Stromal cell of bone marrow (primary cell): ENCODE measurements at places on chromosomes 1 and 21.

DNA sequence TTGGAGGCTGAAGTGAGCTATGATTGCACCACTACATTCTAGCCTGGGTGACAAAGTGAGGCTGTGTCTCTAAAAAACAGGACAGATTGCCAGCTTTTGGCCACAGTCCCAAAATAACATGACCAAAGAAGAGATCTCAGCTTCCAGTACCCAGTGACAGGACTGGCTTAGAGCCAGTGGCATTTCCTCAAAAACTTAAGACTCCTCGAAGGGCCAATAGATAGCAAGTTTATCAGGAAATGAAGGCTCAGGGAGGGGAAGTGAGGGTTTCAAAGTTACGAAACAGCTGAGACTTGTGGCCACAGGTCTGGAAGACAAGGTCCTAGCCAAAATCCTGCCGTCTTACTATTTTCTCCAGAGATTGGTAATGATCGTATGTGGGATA lies 6.3 kb upstream of the TMEM39B start:
- peak; percentile 72 for DNase-seq

DNA sequence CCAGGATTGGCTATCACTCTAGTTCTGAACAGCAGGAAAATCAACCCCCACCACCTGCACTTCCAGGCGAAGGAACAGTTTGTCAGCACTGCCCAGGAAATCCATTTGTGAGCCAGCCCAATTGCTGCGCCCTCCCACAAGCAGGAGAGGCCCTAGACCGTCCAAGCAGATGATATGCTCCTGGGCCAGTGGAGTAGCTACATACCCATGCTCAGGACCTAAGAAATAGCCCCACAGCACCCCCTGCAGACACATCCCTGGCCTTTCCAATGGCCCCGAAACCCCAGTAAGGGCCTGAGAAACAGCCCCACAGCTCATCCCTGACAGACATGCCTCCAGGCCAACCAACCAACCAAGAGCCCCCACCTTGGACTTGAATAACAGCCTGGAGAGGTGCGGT lies 111.5 kb upstream of the ZC3H11B start:
- no peak for DNase-seq

GRCh38 chr1:220787069-220787619 lies 431 bp downstream of the MTARC1 start:
- no peak for DNase-seq

DNA sequence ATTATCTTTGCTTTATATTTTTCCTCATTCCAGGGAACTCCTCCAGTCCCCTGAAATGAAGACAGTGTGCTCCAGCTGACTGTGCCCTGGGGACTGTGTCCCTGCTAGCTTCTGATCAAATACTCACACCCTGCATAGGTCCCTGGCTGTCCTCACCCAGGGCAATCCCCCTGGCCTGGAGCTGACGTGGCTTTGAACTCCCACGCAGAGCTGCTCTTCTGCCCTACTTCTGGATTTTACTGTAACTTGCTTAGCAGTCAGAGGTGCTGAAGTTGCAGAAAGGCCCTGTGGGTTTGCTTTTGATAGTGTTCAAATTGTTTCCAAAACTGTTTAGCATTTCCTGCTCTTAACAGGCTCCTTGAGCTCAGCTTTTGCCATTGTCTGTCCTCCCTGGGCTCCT lies 186.5 kb downstream of the FASLG start:
- peak; percentile 5 for DNase-seq

DNA sequence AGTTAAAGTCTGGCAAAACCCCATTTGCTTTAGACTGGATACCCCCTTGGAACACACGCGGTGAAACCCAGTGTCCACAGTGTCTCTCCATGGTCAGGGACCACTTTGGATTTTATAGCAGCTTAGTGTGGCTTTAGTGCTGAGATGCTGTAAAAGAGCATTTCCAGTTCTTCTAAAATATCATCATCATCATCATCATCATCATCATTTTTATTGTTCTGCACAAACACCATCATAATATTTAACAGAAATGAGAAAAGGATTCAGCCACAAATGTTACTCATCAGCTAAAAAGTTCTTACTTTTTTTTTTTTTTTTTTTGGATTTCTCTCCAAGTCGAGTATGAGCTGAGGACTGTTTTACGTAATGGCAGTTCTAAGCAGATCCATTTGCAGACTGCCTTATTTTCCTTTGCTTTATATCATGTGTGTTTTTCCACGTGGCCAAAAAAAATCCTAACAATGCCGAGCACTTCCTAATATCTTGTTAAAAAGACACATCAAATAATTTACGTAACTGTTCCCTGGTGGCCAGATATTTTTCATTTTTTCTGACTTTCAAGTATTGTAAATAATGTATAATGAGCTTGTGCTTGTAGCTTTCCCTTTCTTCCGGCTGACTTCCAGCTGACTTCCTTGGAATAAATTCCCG lies 62.8 kb downstream of the EVA1C start:
- DNase-seq: no peak

GRCh38 chr1:31877544-31877943 lies 60.6 kb downstream of the PTP4A2 start:
- DNase-seq: no peak

DNA sequence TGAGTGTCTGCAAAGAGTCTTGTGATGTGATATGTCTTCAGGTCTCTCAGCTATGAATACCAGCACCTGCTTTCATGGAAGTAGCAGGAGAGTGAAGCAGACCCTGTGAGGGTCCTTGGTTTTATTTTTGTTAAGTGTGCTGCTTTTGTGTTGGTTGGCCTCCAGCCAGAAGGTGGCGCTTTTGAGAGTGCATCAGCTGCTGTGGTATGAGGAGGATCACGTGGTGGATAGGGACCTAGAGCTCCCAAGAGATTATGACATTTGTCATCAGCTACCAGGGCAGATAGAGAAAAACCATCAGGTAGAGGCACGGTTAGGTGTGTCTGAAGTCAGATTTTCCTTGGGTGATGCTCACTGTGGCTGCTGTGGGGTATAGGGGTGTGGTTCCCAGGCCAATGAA lies 1232.1 kb downstream of the MRPL39 start:
- no peak for DNase-seq

DNA sequence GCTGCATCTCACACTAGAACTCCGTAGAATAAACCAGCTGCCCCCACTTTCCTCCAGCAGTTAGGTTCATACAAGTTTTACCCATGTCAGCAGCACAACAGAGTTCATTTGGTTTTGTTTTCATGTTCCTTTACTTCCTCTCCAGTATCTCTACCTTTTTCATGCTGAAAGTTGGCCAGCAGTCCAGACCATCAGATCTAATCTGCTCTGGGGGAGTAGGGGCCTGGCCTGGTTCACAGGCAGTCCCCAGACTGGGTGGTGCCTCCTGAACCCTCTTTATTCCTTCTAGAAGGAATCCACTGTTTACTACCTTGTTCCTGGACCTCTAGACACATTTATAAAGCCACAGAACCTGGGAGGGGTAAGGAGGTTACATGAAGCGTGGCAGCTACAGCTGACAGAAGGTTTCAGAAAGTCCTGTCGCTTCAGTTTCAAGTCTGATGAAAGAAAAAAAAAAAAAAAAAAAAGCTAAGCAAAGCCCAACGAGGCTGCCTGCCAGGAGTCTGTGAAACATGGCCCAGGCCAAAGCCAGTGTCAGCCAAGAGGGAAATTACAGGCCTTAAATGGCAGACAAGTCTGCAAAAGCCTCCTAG lies 184.6 kb upstream of the JUN start:
- peak; percentile 72 for DNase-seq

DNA sequence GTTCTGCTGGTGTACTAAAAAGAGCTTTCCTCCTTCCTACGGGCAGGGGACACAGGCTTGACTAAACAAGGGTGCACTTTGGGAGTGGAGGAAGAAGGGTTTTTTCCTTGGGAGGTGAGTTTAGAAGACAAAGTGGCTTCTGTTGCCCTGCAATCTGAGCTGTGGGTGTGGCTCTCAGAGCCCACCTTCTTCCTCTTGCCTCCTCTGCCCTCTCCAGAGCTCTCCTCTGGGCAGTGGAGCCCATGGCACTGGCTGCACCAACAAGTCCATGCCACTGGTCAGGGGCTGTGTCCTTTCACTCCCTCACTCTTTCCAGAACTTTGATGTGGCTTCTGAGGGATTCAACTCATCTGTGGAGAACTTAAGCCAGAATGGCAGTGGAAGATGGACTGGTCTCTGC lies 25.6 kb upstream of the PSMB2 start:
- DNase-seq: no peak

DNA sequence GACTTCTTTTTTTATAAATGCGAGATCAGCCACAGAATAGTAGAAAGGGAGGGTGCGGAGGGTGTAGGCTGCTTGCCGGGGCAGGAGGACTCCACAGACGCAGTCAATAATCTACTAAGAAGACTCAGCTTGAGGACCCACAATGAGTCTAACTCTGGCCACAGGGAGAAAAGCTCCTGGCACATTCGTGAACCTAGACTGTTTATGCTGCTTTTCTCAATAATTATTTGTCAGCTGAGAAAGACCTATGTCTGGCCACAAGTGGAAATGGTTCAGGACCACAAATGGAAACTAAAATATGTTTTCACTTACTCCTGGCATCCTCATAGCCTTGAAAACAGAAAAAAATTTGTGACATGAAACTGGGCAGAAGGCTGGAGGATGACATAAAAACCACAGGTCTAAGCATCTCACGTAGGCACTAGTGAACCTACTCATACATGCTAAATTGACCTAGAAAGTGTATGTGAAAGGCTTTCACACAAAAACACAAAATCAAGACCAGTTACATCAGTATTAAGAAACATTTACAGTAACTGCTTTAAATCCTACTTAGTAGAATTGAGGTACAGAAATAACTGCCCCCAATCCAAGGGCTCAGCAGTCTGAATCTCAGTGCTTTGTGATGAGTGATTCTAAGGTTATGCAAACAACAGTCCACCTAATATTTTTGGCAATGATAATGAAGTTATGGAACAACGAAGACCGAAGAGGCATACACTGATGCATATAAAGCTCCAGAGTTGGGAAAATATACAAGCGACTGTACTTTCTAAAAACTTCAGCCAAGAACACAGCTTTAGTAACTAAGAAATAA lies 159.5 kb downstream of the SLC45A1 start:
- peak; percentile 65 for DNase-seq

DNA sequence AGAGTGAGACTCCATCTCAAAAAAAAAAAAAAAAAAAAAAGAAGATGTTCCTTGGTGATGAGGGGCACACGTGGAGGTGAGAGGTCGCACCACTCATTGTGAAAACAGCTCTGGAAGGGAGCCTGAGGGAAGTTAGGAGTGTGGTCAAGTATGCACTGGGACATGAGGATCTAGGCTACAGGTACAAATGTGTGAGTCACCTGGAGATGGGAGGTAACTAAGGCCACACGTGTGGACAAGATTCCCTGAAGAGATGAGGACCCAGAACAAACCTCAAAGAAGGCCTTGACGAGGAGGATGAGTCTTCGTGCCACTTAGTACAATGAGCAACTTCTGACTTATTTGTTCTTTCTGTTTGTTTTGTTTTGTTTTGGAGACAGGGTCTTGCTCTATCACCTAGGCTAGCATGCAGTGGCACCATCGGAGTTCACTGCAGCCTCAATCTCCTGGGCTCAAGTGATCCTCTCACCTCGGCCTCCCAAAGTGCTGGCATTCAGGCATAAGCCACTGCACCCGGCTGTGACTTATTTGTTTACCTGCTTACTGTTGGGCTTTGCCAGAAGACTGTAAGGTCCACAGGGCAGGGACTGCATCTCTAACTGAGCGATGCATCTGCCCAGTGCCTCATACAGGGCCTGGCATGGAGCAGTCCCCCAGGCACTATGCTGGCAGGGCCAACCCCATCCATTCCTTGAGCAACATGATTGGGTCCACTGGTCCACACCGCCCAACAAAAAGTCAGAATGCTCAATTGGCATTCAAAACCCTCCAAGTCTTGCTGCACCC lies 6.4 kb downstream of the ASAP3 start:
- DNase-seq: no peak

DNA sequence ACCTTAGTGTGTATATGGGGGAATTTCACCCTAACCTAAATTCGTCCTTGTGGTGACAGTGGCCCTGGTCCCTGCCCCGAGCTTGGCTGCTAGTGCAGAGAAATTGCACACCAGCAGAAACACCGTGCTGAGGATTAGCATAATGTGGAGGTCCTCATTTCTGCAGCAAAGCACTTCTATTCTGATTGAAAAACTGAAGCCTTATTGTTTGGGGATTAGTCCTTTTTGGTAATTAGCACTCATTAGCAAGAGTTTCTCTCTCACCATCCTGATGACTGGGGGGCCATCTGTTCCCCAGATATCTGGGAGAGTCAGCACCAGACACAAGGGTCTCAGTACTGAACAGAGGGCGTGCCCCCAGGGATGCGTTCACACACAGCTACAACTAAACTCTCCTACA lies 55.2 kb downstream of the AJAP1 start:
- DNase-seq: no peak

- DNase-seq: no peak
Measured at GRCh38 chr1:116001739-116002487, 25.6 kb downstream of the SLC22A15 start.

DNA sequence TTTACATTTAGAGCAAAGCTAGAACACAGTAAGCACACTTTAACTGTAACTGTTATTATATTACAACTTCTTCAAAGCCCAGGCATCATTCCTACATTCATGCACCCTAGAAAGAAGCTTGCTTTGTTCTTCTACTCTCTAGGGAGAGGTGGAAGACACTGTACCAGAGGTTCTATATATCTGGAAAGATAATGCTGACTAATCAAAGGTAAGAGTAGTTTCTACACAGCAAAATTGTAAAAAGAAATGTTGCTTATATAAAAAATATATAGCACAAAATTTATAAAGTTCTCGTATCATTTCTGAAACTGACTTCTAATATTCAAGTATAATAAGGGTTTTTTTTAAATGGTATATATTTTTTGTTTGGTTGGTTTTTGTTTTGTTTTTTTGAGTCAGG lies 44.0 kb downstream of the EYA3 start:
- DNase-seq: no peak

- DNase-seq: no peak
Measured at GRCh38 chr1:30149226-30149625, 574.2 kb downstream of the MATN1 start.

DNA sequence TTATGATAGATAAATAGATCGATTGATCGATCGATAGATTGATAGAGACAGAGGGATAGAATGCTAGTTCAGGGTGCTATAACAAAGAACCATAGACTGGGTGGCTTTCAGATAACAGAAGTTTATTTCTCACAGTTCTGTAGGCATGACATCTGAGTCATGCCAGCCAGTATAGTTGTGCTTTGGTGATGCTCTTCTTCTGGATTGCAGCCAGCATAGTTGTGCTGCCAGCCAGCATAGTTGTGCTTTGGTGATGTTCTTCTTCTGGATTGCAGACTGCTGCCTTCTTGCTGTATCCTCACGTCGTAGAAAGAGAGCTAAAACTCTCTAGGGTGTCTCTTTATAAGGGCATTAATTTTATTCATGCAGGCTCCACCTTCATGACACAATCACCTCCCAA lies 860.8 kb downstream of the BRINP3 start:
- DNase-seq: peak; percentile 14

DNA sequence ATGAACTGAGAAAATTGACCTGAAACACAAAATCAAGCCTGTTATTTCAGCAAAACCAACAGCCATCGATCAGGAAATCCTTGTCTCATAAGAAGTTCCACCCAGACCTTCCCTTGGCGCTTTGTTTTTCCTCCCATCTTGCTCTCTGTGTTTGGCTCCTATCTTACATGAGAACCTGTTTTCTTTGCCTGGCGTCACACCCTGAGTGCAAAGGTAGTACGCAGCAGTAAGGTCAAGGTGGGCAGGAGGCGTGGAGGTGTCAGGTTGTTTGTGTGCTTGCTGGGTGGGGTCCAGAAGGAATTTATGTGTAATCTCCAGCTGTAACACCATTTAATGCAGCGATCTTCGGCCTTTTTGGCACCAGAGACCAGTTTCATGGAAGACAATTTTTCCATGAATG lies 50.5 kb downstream of the C1orf21 start:
- DNase-seq: no peak
